Fibroblast of villous mesenchyme (primary cell): ENCODE measurements at places on chromosomes 2 and 18.

DNA sequence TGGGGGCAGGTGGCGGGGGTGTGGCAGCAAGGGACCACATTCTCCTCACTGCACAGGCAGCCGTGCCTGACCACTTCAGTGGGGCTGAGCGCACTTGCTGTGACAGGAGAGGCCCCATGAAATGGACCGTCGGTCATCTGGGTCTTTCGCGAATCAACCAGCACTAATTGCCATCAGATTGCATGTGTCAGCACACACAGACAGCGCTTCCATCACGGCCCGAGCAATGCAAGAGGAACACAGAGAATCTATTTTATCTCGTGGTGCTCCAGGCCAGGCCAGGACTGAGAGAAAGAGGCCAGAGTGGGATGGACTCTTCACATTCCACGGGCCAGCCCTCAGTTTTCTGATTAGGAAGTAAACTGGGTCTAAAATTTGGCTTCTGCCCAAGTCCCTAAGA, 87.0 kb downstream of the EIPR1 start:
- no peak for DNase-seq

DNA sequence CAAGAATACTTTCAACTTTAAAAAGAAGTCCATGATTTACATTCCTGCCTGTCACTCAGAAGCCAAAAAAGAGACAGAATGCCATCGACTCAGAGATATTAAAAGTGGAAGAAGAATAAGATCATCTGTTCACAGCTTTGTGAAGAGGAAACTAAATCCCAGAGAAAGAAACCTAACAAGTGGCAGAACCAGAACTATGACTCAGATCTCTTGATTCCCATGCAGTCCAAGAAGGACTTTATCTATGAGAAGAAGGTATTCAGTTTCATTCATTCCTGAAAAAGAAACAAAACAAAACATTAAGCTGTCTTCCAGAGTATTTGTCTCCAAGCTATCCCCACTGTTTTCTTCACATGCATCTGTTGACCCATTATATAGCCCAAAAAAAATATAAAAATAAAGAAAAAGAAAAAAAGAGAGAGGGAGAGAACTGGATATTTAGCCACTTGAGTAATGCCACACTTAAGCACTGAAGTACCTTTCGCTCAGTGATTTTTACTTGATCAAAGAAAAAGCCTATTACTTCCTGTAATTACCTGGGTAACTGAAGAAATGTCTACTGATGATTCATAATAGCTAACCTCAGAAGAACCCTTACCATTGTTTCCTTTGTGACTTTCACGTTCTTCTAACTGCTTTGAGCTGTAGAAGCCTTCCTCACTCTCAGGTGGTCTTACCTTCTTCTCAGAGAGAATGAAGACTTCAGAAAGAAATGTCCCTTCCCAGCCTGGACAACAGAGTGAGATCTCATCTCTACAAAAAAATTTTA, 17.7 kb upstream of the AKAIN1 start:
- DNase-seq: no peak

- no peak for DNase-seq
Measured at GRCh38 chr18:57975805-57976204, 68.2 kb upstream of the NEDD4L start.

DNA sequence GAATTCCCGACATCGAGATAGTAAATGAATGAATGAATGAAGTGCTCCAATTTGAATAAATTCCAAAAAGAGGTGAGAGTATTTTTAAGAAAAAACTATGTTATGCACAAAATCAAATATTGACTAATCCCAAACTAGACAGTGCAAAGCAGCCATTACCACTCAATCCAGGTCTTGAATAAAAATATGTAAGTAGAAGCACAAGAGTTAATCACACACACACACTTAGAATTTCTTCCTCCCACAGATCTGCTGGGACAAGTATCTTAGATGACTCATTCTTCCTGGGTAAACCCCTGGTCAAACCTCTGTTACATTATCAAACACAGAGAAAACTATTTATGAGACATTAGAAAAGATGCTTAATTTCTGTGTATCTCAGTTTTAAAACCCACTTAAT, 102.0 kb downstream of the PLA2R1 start:
- peak; percentile 71 for DNase-seq

DNA sequence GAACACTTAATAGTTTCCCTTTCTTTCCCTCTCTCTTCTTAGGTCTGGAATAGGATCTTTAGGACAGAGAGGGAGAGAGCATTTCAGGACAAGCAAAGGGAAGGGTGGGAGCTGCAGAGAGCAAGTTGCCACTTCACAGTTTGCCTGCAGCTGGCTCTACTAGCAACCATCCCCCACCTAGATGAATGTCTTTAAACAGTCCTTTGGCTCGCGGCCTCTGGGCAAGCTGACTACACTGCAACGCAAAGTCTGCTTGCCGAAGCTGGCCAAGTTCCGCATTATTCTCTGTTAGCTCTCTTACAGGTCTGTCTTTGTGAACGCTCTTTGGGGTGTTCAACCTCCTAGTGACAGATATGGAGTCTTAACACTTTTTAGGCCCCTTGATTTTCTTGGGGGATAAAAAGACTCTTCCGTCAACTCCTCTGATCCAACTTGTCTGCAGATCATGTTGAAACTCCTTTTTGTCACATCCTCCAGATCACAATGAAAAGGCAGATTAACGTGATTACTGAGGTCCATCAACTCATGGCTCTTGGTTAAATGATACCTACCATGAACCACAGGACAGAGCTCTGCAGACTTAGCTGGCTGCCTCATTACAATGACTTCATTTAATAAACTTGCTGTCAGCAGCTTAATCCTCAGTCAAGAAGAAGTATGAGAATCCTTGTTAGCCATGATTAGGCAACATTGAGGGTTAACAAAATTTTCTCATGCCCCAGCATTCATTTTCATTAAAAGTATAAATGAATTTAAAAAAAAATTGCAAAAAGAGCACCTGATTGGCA, 74.6 kb downstream of the SLC4A3 start:
- DNase-seq: peak; percentile 77

GRCh38 chr2:55111570-55112228, 61.4 kb upstream of the RTN4 start:
- DNase-seq: peak; percentile 97

DNA sequence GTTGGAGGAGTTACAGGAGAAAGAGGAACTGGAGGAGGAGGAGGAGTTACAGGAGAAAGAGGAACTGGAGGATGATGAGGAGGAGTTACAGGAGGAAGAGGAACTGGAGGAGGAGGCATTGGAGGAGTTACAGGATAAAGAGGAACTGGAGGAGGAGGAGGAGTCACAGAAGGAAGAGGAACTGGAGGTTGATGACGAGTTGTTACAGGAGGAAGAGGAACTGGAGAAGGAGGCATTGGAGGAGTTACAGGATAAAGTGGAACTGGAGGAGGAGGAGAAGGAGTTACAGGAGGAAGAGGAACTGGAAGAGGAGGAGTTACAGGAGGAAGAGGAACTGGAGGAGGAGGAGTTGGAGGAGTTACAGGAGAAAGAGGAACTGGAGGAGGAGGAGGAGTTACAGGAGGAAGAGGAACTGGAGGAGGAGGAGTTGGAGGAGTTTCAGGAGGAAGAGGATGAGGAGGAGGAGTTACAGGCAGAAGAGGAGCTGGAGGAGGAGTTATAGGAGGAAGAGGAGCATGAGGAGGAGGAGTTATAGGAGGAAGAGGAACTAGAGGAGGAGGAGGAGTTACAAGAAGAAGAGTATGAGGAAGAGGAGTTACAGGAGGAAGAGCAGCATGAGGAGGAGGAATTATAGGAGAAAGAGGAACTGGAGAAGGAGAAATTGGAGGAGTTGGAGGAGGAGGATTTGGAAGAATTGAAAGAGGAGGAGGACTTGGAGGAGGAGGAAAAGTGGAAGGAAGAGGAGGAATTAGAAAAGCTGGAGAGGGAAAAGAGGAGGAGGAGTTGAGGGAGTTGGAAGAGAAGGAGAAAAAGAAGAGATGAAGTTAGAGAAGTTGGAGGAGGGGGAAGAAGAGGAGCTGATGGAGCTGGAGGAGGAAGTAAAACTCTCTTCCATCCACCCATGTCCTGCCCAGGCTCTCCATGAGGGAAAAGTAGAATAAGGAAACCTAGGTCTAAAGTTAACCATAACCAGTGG, 37.2 kb downstream of the CLASP1 start:
- no peak for DNase-seq

- DNase-seq: no peak
Measured at GRCh38 chr2:53476834-53477233, 290.8 kb upstream of the CHAC2 start.

DNA sequence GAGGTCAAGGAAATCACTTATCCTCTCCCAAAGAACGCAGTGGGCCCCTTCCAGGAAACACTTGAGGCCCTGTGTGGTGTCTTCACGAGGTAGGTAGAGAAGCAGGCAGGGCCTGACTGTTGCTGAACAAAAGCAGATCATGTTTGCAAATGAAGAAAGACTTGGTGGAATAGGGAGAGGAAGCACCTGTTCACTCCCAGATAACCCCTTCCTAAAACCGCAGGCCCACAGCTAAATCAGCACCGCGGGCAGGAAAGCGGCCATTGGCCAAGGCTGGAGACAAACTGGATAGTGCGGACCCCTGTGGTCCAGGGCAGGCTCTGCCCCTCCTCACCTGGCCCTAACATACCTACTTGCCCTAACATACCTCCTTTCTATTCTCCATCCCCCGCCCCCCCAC, 64.9 kb upstream of the KLHL29 start:
- no peak for DNase-seq

DNA sequence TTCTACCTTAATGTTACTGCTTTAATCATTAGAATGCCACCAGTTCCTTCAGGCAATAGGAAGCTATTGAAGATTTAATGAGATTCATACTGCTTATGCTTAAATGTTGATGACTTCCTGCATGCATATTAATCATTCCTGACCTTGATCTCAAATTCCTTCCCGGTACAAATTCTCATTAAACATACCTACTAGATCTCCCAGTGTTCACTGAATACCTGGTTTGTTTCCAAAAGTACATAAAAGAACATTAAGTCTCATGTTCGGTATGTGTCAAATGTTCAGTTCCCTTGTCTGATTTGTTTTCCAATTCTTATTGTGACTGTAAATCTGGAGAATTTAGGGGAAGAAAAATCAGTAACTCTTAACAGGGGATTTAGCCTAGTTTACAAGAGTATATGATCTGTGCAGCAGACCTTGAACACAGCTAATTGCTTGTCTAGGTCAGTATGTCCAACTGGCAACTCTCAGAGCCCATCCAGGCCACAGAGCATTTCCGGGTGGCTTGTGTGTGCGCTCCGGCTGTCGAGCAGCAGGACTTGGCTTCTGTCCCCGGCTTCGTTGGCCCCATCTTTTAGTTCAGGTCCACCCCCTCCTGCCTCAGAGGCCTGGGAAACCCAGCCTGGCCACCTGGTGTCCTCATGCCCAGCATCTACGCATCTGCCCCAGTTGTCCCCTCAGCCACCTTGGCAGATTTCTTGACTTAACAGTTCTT, 13.1 kb downstream of the METAP1D start:
- DNase-seq: no peak

GRCh38 chr2:201669865-201670264, 26.6 kb upstream of the TMEM237 start:
- DNase-seq: no peak

DNA sequence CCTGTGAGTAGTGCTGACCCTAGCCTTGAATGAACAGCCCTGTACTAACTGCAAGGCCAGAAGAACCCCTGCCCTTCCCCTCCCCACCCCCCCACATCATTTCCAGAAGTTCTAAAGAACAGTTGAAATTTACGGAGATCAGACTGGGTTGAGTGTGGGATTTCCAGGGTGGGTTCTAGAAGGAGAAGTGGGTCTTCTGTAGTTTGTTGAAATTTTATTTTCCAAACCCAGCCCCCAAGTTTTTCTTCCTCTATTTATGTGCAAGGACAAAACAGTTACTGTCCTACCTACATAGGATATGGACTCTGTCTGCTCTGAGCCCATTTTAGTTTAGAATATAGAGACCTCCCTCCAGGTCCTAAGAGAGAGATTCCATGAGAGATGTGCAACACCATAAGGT, 26.3 kb upstream of the CASP10 start:
- DNase-seq: no peak

GRCh38 chr2:138516030-138516704, 14.6 kb downstream of the SPOPL start:
- DNase-seq: no peak

GRCh38 chr2:18991177-18992168, 366.9 kb downstream of the OSR1 start:
- peak; percentile 63 for DNase-seq

- no peak for DNase-seq
Measured at GRCh38 chr2:144493027-144493809, 26.7 kb downstream of the ZEB2 start.

DNA sequence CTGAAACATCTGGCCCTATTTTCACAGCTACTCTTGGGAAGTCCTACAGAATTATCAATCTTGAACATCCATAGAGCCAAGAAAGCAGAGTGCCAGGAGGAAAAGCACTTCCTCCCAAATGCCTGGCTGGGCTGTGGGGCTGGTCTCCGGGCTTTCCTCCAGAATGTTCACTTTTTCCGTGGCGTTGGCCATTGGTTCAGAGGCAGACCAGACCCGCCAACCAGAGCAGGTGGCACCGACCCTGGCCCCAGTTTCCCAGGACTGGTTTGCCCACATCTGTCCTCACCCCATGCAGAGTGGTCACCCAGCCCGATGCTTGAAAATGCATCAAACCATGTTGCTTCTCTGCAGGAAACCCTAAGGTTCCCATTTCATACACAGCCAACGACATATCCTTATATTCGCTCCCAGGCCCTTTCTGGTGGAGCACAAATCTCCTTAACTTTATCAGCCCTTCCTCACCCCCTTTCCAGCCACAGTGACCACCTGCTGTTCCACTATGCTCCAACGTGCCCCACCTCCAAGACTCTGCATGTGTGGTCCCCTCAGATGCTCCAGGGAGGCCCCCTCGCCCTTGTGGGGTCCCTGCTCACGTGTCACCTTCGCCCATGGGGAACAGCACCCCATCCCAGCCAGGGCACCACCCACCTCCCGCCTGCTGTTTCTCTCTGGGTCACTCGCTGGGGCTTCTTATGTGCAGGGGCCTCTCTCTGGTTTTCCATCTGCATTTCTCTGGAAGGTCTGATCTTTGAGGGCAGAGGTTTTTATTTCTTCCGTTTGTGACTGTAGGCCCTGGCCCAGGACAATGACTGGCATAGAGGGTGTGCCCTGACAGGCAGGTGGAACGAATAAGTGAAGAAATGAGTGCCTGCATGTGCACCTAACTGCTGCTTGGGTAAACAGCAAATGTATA, 92.9 kb downstream of the PXDN start:
- DNase-seq: no peak

DNA sequence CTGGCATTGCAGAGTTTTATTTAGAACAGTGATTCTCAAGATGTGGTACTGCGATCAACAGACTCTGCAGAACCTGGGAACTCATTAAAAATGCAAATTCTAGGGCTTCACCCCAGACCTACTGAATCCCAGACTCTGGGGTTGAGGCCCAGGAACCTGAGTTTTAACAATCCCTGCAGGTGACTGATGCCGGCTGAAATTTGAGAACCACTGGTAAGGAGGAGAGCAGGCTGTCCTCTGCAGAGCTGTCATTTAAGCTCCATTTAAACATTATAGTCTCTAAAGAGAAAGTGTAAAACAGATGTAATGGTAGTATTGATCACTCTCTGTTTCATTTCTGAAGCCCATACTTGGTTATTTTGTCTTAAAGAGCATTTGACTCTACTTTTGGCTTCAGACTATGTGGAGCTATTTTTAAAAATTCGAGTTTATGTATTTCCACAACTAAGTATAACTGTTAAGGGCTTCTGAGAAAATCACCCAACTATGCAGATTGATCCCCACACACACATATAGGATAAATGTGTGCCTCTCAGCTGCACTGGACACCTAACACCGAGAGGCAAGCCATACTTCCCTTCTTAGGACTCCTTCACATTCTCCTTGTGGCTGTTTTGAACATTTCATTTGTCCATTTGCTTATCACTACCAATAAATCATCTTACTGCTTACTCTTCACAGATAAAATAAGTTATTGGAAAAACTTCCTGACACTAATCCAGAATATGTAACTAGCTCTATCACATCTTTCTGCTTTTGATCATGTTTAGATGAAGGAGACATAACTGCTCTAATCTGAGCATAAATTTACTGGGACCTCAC, 487.5 kb downstream of the DLGAP1 start:
- DNase-seq: no peak
